Caudate nucleus (tissue), 63 donors: ENCODE measurements at places on chromosomes 2 and 18.

GRCh38 chr2:194559964-194560363 is 1097.1 kb upstream of the SLC39A10 start:
- DNase-seq: no peak

GRCh38 chr2:158091647-158092046 is 10.0 kb upstream of the UPP2 start:
- no peak for DNase-seq

DNA sequence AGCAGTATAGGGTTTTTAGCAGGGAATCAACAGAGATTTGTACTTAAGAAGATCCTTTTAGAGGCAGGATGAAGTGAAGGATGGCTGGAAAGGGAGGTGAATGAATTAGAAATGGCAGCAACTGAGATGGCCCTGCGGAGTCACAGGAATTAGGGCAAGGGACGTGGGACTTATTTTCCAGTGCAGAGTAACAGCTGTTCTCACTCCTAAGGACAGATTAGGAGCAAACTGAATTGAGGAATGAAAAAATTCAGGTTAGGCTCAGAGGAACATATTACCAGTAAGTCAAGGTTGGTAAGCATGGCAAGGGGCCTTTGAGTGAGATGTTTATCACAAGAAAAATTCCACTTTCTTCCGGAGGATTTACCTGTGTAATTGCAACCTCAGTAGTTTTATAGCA is 34.4 kb downstream of the COL4A3 start:
- no peak for DNase-seq

DNA sequence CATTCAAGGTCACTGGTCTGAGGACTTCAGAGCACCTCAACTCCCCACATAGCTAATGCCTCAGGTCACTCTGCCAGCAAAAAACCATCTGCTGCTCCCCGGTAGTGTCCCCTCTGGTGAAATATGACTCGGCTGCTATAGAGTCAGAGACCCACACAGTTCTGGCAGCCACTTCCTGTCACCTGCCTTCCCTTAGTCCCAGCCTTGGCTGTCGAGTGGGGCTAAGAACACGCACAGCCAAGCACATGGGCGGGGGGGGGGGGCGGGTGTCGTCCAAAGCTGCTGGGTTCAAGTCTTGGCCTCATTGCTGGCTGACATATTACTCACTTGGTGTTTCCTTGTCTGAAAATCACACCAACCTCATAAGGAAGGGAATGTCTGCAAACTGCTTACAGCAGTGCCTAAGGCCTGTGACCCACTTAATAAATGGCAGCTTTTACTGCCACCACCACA is 37.5 kb downstream of the POLR1A start:
- DNase-seq: no peak
